ENCODE measurements at places on chromosomes 5 and 9.

DNA sequence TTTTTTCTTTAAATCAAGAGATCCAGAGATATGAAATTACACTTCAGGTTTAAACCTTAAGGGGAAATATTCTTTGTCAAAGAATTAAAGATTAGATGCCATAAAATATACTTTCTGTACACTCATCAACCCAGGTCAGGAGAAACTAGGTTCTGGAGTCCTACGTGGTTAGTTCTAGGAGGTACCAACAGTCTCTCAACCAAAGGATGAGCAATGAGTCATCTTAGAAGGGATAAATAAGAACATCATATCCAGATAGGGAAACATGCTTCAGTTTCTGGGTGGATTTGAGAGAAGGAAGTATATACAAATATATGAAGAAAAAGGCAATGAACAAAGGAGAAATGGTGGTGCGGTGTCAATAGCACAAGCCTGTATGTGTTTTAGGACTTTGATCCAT, 98.2 kb downstream of the CSNK1G3 start:
- no peak for DNase-seq

DNA sequence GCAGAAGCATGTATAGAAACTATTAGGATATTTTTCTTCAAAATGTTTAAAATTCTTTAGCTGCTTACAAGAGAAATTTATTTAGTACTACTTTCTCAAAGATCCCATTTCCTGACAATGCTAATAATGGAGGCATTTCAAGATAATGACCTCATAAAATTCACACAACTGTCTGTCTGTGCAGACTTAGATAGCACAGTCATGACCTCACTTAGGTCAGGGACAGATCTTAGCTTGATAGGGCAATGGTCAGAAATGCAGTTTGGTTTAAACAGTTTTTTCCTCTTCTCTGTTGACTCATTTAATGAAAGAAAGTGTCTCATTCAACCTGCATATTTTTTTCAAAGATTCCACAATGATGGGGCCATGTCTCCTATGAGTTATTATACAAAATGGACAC, 128.4 kb downstream of the GRIA1 start:
- no peak for DNase-seq

DNA sequence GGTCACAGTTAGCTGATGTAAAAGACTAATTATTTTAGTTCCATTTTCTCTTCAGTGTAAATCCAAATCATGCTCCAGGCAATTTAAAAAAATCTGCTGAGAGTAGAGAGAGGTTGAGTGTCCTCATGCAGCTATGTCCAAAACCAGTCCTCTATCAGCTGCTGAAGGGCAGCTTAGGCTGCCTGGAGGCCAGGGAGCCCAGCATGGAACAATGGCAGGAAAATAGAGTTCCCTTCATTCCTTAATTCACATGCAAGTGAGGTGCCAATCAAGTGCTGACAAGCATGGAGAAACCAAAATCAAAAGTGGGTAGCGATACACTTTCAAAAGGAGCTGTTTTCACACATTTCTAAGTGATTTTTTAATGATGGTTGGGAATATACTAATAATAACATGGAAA, 78.3 kb upstream of the POU5F2 start:
- no peak for DNase-seq

DNA sequence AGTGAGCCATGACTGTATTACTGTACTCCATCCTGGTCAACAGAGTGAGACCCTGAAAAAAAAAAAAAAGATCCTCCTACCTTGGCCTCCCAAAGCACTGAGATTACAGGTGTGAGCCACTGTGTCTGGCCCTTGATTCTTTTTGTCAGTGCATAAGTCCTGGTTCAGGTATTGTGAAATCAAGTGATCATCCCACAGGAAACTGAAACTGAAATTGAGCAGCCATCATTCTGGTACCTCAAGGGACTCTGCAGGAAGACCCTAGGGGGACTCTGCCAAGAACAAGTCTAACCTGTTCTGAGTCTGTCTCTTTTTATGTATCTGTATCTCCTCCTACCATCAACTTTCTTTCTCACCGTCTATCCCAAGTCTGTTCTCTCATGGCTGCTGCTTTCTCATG, 1.9 kb upstream of the DCAF10 start:
- no peak for DNase-seq

- DNase-seq: no peak
These were observed 25.0 kb downstream of the FBXW2 start for GRCh38 chr9:120768247-120768646.

DNA sequence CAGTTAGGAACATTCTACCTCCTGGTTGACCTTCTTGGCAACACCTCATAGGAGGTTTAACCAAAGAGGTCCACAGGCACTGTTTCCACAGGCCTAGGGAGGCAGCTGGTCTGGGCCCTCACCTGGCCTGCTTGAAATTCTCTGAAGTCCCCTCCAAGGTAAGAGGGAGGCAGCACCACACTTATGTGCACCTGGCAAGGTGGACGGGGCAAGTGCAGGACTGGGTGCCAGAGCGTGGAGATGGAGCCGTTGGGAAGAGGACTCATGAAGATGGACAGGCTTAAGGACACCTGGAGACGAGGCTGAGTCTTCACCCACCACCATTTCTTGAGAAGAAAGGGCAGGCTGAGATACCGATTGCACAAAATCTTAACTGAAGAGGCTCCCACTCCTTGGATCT, 6.6 kb upstream of the BARHL1 start:
- DNase-seq: no peak

- no peak for DNase-seq
These were observed 40.3 kb downstream of the JAK2 start for GRCh38 chr9:5025416-5025815.

- DNase-seq: no peak
These were observed 28.8 kb downstream of the TNIP1 start for GRCh38 chr5:151051931-151052608.
